EH (cell line): ENCODE measurements at places on chromosomes 3 and 15.
A peak's percentile ranks its signal among the peaks of the same experiment; 100 is the strongest.

- no peak for DNase-seq
These were observed 1.7 kb downstream of the P2RY14 start for GRCh38 chr3:151276687-151277042.

- DNase-seq, result no peak
These were observed 30.1 kb downstream of the ZDHHC19 start for GRCh38 chr3:196181127-196181546.

DNA sequence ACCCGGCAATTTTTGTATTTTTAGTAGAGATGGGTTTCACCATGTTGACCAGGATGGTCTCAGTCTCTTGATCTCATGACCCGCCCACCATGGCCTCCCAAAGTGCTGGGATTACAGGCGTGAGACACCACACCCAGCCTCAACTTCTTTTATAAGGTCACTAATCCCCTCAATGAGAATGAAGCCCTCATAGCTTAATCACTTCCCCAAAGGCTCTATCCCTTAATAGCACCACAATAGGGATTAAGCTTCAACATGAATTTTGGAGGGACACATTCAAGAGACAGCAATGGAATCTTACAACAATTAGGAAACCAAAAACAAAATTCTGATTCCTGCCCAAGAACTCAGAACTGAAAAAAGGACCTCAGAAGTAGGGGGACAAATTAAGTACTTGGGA, 126.8 kb downstream of the ATP1B3 start:
- DNase-seq, result no peak

- peak; percentile 50 for DNase-seq
These were observed 148.3 kb downstream of the MBNL1 start for GRCh38 chr3:152416808-152417580.

DNA sequence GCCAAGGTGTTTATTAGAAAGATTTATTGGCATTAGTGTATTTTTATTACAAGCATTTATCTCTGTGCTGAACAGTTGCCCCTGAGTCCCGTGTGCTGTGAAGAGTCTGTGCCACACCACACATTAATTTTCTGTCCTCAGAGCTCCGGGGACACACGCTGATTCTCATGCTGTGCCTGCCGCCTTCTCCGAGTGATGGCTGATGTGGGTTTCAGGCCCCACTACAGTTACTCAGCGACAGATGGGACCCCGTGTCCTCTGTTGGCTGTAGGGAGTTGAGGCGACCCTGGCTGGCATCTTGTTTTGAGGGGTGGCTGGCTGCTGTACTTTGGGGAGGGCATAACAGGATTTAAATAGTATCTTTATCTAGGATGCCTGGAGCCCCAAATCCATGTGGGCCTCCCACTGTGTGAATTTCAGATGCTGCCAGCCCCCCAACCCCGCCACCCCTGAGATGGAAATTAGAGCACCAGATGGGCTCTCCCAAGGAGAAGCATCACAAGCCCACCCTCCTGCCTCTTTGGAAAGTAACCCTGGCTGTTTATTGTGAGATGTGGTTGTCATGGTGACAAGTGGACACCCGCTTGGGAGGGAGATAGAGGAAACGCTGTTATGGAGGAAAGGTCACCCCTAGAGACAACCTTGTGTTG, 185.6 kb downstream of the APBA2 start:
- no peak for DNase-seq

- DNase-seq, result peak; percentile 63
These were observed 87.2 kb upstream of the PPIB start for GRCh38 chr15:64249883-64250575.

- DNase-seq, result peak; percentile 51
These were observed 123.4 kb upstream of the MB21D2 start for GRCh38 chr3:193040836-193041672.

DNA sequence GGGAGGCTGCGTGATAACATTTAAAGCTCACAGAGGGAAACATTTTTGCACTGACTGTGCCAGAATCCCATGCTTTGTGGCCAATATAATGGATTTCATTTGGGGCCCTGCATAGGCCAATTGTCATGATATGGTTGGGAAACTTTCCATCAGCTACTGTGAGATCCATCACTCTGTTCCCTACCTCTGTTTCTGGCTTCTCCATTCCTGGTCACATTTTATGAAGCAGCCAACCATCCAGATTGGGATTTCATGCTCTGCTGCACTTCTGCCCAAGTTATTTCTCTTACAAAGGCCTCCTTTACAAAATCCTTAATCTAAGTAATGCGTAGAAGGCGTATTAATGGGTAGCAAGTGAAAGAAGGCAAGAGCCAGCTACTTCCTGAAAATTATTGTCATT, 221.1 kb downstream of the LRTM1 start:
- no peak for DNase-seq

DNA sequence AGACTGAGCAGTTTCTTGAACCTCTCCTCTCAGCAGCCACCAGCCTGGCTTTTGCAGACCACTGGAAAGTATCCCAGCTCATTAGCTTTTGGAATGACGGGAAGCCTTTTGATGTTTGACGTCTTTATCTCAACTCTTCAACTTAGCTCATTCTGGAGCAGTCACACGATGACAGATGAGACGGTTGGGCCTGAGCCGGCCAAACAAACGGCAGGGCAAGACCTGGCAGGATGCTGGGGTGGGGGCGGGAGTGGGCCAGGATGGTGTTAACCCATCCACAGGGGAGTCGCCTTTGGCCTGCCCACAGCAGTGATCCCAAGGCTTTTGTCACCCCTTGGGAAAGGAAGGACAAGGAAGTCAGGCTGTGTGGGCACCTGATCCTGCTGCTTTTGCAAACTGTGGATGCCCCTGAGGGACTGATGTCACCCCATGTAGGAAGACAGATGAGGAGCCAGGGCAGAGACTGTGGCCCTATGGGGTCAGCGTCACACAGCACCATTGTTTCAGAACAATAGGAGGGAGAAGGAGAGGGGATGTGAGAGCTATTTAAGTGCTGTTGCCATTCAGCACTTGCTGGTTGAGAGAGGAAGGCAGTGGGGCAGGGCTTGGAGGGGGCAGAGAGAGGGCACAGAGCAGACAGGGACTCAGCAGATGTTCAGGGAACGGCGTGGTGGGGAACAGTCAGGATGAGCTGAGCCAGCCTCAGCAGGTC, 121.9 kb upstream of the CTDSPL start:
- DNase-seq, result no peak

GRCh38 chr3:4862973-4863372, 116.3 kb upstream of the BHLHE40 start:
- no peak for DNase-seq

GRCh38 chr3:61323094-61323493, 71.8 kb upstream of the FHIT start:
- DNase-seq, result no peak

DNA sequence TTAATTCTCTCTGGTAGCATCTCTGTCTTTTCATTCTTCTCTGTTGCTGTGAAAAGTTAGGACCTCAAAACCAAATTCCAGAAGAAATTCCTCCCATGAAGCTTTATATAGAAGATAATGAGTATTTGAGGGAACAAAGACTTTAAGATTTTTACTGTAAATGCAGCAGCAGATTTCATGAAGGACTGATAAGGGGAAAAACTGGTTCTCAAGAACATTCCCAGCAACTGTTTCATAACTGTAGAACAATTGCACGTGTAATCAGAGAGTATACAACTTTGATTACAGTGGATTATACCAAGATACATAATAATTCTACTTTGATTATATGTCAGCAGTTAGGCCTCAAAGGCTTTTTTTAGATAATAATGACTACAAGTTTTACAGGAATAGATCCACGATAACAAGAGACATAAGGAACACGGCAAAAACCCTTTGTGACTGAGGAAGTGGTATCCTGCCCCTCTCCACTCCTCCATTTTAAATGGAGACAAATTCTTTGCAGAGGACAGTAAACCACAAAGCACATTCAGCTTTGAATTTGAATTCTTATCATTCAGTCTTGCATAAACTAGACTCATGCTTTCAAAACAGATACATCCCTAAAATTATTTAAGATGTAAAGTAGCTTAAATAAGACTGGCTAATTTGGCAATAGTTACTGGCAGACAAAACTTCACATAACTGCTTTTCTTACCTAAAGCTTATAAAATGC, 42.9 kb upstream of the DIPK2A start:
- no peak for DNase-seq

GRCh38 chr3:104635872-104636580, 730.7 kb upstream of the ALCAM start:
- peak; percentile 1 for DNase-seq

DNA sequence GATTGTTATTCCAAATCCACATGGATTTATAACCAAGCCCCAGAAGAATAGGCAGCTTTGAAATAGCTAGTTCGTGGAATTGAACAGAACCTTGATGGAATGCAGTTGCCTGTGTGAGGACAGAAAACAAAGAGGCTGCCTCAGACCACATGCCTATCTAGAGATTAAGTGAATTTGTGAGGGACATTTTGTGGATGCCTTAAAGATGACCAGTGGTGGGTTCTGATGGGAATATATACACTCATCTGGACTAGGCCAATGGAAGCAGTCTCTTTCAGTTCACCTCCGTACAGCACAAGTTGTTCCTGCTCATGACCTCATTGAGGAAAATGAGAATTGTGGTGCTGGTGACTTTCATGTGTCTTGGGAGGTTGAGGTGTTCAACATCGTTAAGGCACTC, 63.2 kb upstream of the PYDC2 start:
- no peak for DNase-seq

GRCh38 chr15:59812250-59812870, 123.2 kb upstream of the BNIP2 start:
- no peak for DNase-seq

DNA sequence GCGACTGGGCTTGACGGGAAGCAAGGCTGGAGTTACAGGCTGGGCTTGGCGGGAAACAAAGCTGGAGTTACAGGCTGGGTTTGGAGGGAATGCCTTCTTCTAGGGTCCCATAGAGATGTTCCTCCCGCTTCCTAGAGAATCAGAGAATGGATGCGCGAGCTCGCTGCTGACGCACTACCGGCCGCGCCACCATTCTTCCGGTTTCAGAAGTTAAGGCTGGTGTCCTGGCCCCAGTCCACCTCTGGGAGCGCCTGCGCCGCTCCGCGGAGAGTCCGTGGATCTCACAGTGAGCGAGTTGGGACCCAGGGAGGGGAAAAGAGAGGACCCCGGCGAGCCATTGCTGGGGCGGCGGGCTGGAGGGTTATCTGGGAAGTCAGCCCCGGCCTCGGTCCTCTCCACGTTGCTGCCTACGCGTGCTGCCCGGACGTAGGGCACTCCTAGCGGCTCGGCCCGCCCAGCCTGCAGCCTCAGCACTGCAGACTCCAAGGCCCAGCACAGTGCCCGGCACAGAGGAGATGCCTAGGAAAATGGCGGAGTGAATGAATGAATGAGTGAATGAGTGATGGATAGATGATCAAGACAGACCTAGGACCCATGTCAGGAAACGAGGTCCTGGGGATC, at the start of gene ZNF502:
Gene ZNF502, plus strand, starts transcription at position 206 of the 621 bp plus-strand sequence. CDS start 7,602 bp downstream, outside the sequence.
- DNase-seq, result peak; percentile 84

GRCh38 chr15:40942337-40942854, 10.9 kb upstream of the CHAC1 start:
- DNase-seq, result peak; percentile 27

GRCh38 chr3:174651951-174652350, 207.2 kb upstream of the NAALADL2 start:
- DNase-seq, result no peak

GRCh38 chr3:52283306-52283705, 4.3 kb upstream of the GLYCTK start:
- no peak for DNase-seq

DNA sequence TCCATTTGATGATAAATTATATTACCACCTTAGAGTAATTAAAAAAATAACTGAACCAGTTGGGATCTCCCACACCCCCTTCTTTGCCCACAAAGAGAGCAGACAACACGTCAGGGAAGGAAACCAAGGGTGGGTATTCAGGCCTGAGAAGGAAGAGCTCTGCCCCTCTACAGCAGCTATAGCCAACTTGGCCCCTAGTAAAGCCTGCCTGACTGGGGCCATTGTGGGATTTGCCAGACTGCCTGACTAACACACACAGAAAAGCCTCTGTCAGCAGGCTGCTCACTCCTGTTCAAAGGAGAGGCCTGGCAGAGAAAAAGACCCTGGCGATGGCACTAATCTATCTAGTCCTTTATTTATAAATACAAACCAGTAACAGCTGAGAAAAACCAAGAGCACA, 41.4 kb downstream of the ATP8B4 start:
- DNase-seq, result no peak

GRCh38 chr3:71537211-71537611, 46.3 kb downstream of the FOXP1 start:
- DNase-seq, result peak; percentile 99

DNA sequence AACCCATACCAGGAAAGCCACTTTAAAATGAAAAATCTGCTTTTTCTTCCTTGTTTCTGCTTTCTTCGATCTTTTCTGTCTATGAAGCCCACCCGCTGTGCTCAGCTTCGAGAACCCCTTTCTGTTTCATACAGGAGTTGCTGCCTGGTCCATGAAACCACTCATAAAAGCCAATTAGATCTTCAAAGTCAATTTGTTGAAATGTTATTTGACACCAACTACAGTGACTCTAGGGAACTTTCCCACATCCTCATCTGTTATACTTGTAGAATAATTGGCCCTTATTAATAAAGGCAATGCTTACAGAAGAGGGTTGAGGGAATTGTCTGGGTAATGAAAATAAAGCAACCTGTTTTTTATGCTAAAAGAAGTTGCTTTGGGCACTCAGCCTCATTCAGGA, 523.6 kb downstream of the OCA2 start:
- no peak for DNase-seq

- peak; percentile 16 for DNase-seq
These were observed 97.8 kb upstream of the MEF2A start for GRCh38 chr15:99467853-99468464.

DNA sequence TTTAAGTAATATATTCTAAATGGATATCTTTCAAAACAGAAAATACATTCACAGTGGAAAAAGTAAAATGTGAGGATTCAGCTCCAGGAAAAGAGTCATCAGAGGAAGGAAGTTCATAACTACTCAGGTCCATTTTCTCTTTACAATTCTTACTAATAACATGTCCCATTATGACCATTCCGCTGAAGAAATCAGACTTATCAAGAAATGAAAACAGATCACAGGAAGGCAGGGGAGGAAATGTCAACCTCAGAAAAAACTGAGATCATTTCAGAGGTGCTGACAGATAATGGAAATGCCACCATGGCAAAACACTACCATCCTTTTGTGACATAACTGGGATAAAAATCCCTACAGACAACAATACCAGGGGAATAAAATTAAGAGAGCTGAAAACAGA, 139.5 kb downstream of the MAGI1 start:
- no peak for DNase-seq

- peak; percentile 86 for DNase-seq
These were observed 936 bp downstream of the KIF7 start for GRCh38 chr15:89654301-89654761.

DNA sequence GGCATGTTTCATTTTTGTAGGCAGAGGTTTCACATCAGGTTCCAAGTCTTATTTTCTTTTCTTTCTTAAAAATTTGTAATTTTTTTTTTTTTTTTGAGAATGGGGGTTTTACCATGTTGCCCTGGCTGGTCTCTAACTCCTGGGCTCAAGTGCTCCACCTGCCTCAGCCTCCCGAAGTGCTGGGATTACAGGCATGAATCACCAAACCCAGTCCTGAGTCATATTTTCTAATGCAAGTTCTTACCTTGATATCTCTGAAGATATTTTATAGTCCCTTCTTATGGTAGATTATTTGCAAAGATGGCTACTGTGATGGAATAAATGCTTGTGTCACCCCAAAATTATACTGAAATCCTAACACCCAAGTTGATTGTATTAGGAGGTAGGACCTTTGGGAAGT, 63.8 kb downstream of the SLC9A9 start:
- no peak for DNase-seq
